ENCODE measurements at places on chromosomes 2 and 18.

DNA sequence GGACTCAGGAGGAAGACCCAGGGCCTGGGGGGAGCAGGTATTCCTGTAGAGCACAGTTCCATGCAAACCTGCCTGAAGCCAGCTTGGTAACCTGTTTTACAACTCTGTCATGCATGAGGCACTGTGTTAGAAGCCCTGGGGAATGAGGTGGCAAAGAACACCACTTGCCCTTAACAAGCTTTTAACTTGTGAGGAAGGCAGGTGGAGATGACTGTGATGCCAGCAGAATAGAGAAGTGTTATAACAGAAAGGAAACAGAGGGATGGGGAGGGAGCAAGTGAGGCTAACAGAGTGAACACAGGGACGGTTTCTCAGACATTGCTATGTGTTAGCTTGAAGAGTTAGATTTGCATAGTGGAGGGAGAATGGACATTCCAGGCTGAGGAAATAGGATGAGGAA is 11.5 kb upstream of the IL1A start:
- DNase-seq: peak; percentile 77

- DNase-seq: peak; percentile 90
Measured at GRCh38 chr2:203238704-203239526, at the start of gene CYP20A1. Gene CYP20A1, plus strand, starts transcription at chr2:203239018. Its CDS starts 45 bp downstream, at chr2:203239063.

GRCh38 chr18:35192415-35192814 is 48.4 kb upstream of the ZNF397 start:
- peak; percentile 97 for DNase-seq

DNA sequence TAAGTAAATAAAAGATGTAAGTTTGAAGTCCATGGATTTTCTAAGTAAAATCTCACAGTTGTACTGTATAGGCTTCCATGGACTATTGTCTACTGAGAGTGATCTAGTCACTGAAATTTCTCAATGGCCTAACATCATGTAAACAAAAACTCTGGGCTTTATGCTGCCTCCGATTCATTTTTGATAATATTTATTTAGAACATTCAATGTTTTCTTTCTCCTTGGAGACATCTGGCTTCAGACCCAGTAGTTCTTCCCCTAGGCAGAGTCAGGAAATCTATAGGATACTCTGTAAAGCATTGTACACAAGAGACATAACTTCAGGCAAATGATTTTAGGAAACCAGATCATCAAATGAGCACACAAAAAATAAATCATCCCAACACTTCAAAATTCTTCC is 1208.6 kb upstream of the ZEB2 start:
- no peak for DNase-seq

GRCh38 chr2:181461056-181461997 is 4.1 kb downstream of the ITGA4 start:
- DNase-seq: no peak

DNA sequence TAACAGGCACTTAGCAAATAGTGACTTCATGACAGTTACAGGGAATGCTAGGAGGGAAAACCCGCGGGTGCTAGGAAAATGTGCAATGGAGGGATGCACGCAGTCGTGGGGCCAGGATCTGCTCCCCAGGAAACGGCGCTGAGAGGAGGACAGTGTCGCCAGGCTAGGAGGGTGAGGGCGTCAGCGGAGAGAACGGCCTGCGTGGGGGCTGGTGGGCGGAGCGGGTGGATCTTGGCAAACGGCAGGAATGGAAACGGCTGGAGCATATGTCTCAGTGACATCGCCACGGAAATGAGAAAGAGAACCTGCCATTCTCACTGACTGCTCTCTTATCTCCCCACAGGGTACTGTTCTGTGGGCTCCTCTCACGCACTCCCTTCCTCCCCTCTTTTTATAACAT is 478.5 kb upstream of the ID2 start:
- no peak for DNase-seq

- no peak for DNase-seq
Measured at GRCh38 chr2:75498907-75499306, 61.8 kb downstream of the EVA1A start.

DNA sequence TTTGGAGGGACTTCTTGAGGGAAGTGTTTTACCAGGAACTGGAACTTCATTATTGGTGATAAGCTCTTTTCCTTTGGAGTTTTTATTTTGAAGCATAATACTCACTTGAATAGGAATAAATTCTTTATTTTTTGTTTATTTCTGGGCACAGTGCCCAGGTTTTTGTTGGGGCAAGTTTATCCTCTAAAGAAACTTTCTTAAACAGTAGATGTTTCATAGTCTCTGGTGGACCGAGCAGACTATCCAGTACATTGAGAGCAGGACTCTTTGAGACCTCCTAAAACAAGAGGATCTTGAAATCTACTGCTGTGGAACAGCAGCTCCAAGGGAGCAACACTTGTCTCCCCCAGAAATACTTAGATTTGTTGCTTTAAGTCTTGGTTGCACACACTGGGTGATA is 109.4 kb downstream of the PARD3B start:
- DNase-seq: no peak

- no peak for DNase-seq
Measured at GRCh38 chr2:80378-80777, 34.1 kb upstream of the FAM110C start.

DNA sequence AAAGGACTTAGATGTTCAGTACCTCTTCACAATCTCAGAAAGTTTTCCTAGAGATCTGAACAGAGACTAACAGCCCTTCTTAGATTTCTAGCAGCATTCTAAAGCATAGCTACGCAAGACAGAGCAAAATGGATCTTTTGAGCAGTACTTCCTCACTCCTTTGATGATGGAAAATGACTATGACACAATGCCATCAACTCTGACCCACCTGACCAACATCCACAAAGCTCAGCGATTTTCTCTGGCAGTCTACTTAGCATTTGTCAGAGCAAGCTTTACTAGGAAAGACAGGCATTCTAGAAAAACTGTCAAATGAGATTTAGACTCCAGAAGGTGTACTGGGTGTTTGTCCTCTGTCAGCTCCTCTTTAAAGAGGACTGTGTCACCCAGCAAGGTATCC is 180.9 kb upstream of the ACVR2A start:
- DNase-seq: no peak

DNA sequence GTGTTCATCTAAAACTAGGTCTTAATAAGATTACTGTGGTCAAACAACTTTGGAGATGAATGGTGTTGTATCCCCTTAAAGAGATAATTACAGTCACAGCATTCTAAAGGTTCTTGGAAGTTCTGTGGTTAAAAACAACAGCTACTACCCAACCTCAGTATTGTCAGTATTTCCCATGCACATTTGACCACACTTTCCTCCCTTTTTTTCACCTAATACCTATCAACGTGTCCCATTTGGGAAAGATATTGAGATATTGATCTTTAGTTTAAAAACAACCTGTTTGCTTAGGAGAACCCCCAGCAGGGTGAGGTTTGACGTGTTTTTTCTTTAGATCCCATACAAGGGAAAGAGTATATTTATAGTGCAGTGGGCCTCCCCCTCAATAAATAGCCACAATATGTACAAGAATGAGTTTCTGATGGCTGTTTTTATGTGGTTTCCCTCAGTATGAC is 65.6 kb downstream of the WDR7 start:
- no peak for DNase-seq

GRCh38 chr2:106596844-106597243 is 109.7 kb downstream of the CD8B2 start:
- DNase-seq: no peak

GRCh38 chr2:209907746-209908145 is 94.7 kb upstream of the RPE start:
- DNase-seq: no peak

DNA sequence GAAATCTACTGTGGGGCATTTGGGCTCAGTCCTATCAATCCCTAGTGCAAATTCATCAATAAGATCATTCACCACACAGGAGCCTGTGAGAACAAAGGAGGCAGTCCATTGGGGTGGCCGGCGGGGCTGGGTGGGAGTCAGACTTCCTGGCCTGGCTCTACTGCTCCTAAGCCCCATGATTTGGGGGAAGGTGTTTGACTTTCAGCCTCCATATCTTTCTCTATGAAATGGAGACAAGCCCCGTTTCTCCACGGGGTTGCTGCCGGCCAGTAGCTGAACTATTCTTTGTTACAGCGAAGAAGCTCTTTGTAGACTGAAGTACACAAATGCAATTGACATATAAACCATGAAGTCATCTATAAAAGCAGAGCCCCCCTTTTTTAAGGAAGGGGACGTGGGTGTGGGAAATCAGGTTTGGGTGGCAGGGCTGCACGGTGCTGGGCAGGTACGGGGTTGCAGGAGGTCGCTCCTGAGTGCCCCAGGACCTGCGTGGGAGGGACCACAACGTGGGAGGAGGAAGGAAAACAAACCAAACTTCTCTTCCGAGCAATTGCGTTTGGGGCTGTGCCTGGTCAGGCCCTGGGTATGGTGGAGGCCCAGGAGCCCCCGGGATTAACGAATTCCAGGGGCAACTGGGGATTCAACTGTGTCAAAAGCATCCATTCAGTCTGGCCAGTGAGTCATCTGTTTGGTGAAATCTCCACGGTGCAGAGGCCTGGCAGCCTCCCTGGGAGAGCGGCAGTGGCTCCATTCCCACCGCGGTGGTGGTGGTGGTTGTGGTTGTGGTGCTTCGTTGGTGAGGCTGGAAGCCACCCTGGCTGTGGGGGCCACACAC is 18.2 kb downstream of the FBLN7 start:
- DNase-seq: no peak

- DNase-seq: no peak
Measured at GRCh38 chr18:2985628-2986027, 27.3 kb downstream of the LPIN2 start.

DNA sequence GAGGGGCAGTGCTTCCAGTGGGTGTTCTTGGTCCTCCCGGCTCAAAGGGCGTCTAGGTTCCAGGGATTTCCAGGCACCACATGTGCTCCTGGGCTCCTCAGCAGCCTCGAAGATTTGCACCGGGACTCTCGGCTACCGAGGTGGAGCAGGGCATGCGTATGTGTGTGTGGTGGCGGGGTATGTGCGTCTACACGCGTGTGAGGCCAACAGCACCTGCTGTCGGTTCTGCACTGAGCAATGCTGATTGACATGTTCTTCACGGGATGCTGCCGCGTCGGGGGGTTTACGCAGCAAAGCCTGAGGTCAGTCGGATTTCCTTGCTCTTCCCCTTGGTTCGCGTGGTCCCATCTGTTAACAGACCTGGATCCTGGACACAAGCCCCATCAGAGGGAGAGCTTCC is 119.8 kb downstream of the NDUFA10 start:
- DNase-seq: no peak

DNA sequence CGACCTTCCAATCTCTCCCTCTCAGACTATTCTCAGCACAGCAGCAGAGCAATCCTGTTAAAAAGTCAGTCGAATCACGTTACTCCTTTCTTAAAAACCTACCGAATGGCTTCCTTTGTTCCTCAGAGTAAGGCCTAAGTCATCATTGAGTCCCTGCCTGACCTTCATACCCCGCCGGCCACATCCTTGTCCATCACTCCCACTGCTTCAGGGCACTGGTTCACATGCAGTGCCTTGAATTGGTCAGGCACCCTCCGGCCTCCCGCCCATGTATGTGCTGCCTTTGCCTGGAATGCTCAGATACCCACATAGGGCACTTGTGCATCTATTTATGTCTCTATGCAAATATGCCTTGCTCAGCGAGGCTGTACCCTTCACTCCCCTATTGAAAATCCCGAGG is 206.4 kb downstream of the DLGAP1 start:
- no peak for DNase-seq

DNA sequence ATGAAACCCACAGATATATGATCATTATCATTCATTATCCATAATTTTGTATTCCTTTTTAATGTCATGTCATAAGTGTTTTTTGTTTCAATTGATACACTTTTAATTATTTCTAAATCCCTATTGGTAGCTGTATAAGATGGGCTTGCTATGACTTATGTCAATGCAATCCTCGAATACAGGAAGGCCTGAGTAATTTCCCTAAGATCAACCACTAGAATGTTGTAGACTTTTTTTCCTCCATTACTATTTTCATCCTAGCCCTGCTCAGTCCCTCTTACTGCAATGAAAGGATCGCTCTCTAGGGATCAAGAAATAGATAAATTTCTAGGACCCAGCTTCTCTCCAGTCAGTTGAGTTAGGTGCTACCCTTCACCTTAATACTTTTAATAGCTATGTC is 186.3 kb downstream of the KCNE4 start:
- no peak for DNase-seq

- DNase-seq: no peak
Measured at GRCh38 chr18:78169174-78169864, 810.3 kb upstream of the SALL3 start.

GRCh38 chr2:187544371-187545080 is 9.7 kb downstream of the TFPI start:
- DNase-seq: no peak

DNA sequence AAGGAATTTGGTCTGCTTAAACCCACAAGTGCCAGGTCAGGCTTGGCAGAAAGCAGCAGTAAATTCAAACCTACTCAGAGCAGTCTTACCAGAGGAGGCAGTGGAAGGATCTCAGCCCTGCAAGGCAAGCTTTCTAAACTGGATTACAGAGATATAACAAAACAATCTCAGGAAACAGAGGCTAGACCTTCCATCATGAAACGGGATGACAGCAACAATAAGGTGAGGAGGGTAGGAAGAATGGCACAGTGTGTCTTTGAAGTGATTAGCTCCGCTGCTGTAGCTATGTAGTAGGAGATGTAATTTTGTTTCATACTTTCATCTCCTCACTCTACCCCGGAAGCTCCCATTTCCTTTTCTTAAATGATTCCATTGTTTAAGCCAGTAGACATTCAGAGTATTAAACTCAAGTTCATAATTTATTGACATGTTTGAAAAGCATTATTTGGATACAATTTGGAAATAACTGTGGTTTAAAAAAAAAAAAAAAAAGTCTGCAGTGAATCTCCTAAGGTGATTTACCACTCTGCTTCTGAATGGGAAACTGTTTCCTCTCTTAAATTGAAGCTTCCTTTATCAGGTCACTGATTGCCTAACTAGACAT is 29.4 kb upstream of the DYSF start:
- no peak for DNase-seq

- DNase-seq: no peak
Measured at GRCh38 chr2:179936654-179937053, 70.4 kb downstream of the CWC22 start.

DNA sequence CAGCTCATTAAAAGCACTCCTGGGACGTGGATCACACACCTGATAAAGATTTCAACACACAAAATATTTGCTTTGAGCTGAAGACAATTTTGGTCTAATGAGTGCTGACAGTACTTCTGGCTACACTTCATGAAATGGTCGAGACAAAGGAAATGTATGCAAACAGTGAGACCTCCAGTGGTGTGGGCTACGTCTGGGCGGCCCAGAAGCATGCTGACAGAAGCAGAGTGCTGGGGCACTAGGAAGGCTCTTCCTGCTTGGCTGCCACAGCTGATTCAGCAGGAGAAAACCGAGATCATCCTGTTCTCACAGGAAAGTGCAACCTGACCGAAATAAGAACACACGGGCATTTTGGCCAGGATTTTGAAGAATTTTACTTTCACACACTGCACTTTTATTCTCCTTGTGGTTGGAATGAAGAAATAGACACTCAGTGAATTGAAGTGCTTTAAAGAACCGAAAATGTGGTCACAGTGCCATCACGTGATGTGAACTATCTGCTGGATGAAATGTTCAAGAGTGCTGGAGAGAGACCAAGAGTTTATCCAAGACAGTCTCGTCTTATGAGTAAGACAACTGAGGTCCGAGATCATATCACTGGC is 149.5 kb downstream of the CCBE1 start:
- no peak for DNase-seq
